Testis (tissue), 5 donors: ENCODE measurements at places on chromosomes 3 and 15. TPM values are rescaled to one million over a fixed set of nuclear protein-coding genes. Genes with fewer than 3 reads are reported as not detected.

DNA sequence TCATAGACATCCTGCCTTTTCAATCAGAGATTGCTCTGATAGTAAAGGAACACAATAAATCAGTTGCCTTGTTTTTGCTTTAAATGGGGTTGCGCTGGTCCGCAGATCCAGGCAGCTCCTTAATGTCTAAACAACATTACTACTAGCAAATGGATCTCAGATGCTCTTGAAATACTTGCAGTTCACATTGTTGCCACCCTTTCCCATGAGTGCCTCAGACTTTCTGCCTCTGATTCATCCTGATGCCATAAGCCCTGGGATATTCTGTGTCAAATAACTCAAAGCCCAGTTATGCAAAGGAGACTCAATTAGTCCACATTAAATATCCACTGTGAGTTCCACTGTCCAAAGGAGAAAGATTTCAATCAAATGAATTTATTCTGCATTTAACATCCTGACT is 196.7 kb downstream of the PLCH1 start:
- no peak overlapping the region for H3K4me3 ChIP-seq
- no peak overlapping the region for H3K27ac ChIP-seq
- no peaks in the 10 kb centered on the region for H3K4me1 ChIP-seq
- DNase-seq, result no peak
- H3K36me3 ChIP-seq, result no peaks in the 10 kb centered on the region

DNA sequence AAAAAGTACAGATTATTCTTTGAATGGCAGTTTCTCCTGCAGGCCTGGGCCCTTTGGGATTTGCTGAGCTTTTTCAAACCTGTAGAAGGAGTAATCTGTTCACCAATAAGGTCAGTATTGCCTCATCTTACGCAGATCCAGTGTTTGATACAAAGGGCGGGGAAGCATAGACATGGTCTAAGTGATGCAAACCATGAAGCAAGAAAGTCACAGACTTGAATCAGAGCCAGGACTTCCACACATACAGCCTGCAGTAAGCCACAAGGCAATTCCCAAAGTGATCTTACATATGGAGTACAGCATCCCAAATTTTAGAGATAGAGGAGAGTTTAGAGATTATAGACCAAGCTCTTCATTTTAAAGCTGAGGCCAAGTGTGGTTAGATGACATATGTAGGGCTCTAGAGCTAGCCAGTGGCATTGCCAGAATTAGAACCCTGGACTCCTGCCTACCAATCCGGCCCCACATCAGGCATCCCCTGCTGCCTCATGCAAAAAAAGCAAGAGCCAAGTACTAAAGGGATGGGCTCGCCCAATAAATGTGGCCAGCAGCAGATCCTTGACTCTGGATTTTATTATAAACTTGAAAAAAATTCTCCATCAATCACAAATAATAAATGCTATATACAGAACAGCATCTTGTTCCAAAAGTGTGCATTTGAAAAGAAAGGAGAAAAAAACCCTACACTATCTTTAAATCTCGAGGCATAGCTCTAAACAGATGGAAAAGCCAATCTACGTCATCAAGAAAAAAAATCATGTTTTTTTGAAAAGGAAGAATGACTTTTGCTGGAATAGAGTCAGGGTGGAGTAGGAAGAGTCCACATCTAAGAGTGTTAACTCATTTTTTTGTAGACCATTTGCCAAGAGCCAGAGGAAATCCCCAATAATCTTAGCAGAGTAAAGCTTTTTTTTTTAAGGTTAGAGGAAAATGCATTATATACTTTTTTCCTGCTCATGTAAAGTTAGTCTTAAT is 24.0 kb downstream of the ABI3BP start:
- DNase-seq, result no peak
- H3K4me3 ChIP-seq, result no peak overlapping the region
- H3K27ac ChIP-seq, result no peak overlapping the region
- no peaks in the 10 kb centered on the region for H3K27me3 ChIP-seq
- no peaks in the 10 kb centered on the region for H3K36me3 ChIP-seq

DNA sequence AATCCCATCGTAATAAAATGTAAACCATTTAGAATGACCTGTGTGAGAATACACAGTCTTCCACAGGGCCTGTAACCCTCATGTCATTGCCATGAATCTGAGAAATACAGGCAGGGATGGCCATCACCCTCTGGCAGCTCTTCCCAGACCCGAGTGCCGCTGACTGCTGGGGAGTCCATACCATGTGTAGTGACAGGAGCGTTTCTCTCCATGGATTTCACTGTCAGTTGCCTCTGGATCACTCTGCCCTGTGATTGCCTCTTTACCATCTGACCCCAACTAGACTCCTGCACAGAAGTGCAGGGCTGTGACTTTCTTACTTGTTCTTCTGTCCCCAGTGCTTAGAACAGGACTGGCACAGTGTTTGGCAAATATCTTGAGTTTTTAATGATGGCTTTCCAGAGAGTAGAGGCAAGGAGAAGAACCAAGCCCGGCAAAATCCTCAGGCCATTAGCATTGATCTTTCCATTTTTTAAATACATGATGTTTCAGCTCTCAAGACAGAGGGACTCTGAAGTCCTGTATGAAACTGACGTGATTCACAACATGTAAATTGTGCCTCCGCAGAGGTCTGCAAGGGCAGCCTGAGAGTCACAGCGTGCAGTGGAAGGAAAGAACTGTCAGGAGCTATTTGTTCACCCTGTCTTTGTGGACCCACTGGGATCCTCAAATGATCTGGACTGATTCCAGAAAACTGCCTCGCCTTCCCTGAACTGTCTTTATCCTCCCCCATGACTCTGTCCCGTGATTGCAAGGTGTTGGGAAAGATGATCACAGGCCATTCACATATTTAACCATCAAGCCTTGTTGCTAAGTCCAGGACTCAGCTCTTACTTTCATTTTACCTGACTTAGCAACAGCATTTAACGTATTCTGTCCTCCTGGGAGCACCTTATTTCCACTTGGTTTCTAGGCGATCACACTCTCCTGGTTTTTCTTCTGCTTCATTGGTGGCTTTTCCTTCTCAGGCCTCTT is 354.9 kb downstream of the EPHB1 start:
- peak overlapping the region; percentile 80 for H3K27ac ChIP-seq
- no peak for DNase-seq
- H3K27me3 ChIP-seq, result no peaks in the 10 kb centered on the region
- peaks cover 21% of the 10 kb centered on the region for H3K4me1 ChIP-seq
- H3K4me3 ChIP-seq, result no peak overlapping the region

GRCh38 chr3:192122832-192123594 is 604.3 kb downstream of the FGF12 start:
- H3K4me3 ChIP-seq, result no peak overlapping the region
- H3K36me3 ChIP-seq, result no peaks in the 10 kb centered on the region
- peak; percentile 14 for DNase-seq
- no peak overlapping the region for H3K27ac ChIP-seq
- H3K27me3 ChIP-seq, result no peaks in the 10 kb centered on the region

DNA sequence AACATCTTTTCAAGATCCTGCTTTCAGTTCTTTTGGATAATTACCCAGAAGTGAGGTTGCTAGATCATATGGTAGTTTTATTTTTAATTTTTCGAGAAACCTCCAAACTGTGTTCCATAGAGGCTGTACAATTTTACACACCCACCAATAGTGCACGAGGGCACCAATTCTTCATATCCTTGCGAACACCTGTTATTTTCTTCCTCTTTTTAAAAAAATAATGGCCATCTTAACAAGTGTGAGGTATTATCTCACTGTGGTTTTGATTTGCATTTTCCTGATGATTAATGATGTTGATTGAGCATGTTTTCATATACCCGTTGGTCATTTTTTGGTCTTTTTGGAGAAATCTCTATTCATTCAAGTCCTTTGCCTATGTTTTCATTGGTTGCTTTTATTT is 17.6 kb upstream of the CEP152 start:
- no peak overlapping the region for H3K4me3 ChIP-seq
- no peaks in the 10 kb centered on the region for H3K36me3 ChIP-seq
- DNase-seq, result no peak
- no peak overlapping the region for H3K27ac ChIP-seq
- H3K4me1 ChIP-seq, result no peaks in the 10 kb centered on the region

GRCh38 chr3:149547954-149548668 is 73.6 kb downstream of the TM4SF4 start:
- H3K27me3 ChIP-seq, result no peaks in the 10 kb centered on the region
- no peaks in the 10 kb centered on the region for H3K36me3 ChIP-seq
- peak; percentile 48 for DNase-seq
- no peak overlapping the region for H3K4me3 ChIP-seq
- H3K4me1 ChIP-seq, result peaks cover 5% of the 10 kb centered on the region

DNA sequence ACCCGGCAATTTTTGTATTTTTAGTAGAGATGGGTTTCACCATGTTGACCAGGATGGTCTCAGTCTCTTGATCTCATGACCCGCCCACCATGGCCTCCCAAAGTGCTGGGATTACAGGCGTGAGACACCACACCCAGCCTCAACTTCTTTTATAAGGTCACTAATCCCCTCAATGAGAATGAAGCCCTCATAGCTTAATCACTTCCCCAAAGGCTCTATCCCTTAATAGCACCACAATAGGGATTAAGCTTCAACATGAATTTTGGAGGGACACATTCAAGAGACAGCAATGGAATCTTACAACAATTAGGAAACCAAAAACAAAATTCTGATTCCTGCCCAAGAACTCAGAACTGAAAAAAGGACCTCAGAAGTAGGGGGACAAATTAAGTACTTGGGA is 126.8 kb downstream of the ATP1B3 start:
- H3K4me1 ChIP-seq, result peaks cover 22% of the 10 kb centered on the region

GRCh38 chr15:88040516-88040915 is 216.0 kb downstream of the NTRK3 start:
- H3K4me3 ChIP-seq, result no peak overlapping the region
- no peak for DNase-seq
- H3K36me3 ChIP-seq, result no peaks in the 10 kb centered on the region
- H3K27me3 ChIP-seq, result no peaks in the 10 kb centered on the region
- H3K4me1 ChIP-seq, result peaks cover 3% of the 10 kb centered on the region
- no peak overlapping the region for H3K27ac ChIP-seq

DNA sequence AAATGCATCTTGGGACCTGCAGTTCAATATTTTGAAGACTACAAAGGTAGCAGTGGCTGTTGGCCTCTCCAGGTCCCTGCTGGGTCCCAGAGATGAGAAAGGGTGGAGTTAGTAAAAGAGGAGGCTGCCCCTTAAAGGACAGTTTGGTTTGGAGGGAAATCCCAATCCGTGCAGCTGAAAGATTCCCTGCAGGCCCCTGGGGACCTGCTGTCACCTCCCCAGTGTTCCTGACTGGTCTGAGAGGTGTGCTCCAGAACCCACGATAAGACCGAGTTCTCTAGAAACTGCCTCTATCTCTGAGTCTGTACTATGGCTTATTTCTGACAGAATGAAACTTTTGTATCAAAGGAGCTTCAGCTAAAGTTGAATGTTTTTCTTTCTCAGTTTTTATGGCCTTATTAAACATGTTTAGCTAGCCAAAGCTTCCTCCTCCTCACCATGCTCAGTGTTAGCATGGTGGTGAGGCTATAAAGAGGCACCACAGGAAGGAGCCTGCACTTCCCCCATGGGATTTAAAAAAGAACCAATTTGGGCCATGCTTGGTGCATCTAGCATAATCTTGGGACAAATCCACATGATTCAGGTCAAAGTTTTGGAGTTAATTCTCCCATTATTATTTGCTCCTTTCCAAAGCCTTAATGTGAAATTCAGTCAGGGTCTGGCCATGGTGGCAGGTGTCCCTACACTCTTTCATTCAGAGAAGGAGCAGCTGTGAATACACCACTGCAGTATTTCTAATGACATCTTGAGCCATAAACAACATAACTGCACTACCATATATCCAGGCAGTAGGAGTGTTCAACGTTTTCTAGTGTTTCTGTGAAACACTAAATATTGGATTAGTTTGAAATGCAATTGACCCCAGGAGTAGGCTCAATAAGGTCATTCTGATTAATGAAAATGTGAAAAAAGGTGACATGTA is 74.4 kb downstream of the ATP1B3 start:
- peak; percentile 9 for DNase-seq
- no peak overlapping the region for H3K4me3 ChIP-seq
- H3K36me3 ChIP-seq, result no peaks in the 10 kb centered on the region
- H3K27ac ChIP-seq, result no peak overlapping the region
- no peaks in the 10 kb centered on the region for H3K27me3 ChIP-seq
- no peaks in the 10 kb centered on the region for H3K4me1 ChIP-seq

- H3K36me3 ChIP-seq, result no peaks in the 10 kb centered on the region
- H3K4me1 ChIP-seq, result no peaks in the 10 kb centered on the region
- no peak overlapping the region for H3K4me3 ChIP-seq
- no peak for DNase-seq
Measured at GRCh38 chr15:42153874-42154211, 2.6 kb downstream of the PLA2G4F start.

DNA sequence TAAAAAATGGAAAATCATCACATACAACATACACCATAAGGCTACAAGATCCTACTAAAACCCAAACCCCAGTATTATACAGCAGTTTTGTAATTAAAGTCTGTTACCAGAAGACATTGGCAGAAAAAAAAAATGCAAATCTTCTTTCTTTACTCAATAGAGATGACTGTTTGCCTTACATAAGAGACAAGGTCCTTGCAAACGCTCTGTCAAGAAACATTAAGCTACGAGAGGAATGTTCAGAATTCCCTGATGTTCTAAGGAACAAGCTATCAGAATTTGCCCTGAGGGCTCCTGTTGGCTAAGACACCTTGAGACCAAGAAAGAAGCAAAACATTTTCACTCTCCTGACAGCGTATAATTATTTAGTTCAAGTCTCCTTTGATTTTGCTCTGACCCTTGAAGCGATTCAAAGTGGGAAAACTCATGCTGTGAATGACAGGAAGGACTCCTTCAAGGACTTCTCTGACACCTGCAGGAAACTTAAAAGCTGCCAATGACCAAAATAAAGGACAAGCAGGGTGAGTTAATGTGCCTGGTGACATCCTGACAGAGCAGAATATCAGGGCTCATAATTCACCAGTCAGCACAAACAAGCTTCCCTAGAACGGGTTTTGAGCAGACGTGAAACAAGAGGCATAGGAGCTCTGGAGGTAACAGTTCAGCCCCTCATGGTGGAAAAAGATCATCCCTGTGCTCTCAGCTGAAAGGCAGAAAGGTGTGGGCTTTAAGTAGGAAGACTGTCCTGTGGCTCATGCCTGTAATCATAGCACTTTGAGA is 2.5 kb downstream of the SCAMP2 start:
- no peaks in the 10 kb centered on the region for H3K36me3 ChIP-seq
- peaks cover 43% of the 10 kb centered on the region for H3K4me1 ChIP-seq
- no peaks in the 10 kb centered on the region for H3K27me3 ChIP-seq
- DNase-seq, result no peak
- no peak overlapping the region for H3K4me3 ChIP-seq
- peak overlapping the region; percentile 41 for H3K27ac ChIP-seq

DNA sequence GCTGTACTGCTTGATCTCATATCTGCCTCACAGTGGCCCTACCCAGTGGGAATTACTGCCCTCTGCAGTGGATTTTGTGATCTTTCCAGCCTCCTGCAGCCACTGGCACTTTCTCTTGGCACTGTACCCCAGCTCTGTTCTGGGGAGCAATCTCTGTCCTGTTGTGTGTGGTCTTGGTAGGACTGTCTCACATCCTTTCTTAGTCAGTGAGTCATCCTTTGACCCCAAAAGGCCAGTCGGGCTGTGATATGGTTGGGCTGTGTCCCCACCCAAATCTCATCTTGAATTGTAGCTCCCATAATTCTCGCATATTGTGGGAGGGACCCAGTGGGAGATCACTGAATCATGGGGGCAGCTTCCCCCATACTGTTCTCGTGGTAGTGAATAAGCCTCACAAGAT is 133.3 kb upstream of the TPM1 start:
- H3K4me3 ChIP-seq, result no peak overlapping the region
- H3K4me1 ChIP-seq, result no peaks in the 10 kb centered on the region
- DNase-seq, result no peak
- no peaks in the 10 kb centered on the region for H3K36me3 ChIP-seq
- no peaks in the 10 kb centered on the region for H3K27me3 ChIP-seq

The NR2F2 gene
- 38.2 TPM for total RNA-seq
